ENCODE measurements at places on chromosomes 16 and 17.

GRCh38 chr17:42288803-42289610 lies 709 bp downstream of the STAT5A start:
- peak; percentile 63 for DNase-seq

DNA sequence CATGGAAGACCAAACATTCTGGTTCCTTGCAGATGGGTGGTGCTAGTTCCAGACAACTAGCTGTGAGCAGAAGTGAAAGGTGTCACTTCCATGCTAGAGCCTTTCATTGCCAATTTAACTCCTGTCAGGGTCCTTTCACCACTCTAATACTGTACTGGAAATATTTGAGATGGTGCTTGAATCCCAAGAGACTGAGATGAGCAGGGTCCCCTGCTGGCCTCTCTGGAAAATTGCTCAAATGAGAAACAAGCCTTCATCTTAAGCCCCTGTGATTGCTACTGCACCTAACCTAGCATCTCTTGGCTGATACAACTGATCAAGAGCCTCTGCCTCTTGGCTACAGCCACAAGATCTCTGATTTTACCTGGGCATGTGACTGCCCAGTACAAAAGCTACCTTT lies 7.4 kb upstream of the VAC14 start:
- no peak for DNase-seq

GRCh38 chr16:11526655-11527350 lies 59.9 kb downstream of the LITAF start:
- no peak for DNase-seq

GRCh38 chr17:30222251-30222650 lies 13.2 kb downstream of the SLC6A4 start:
- DNase-seq: no peak

GRCh38 chr16:4382795-4383357 lies 11.2 kb downstream of the VASN start:
- no peak for DNase-seq

DNA sequence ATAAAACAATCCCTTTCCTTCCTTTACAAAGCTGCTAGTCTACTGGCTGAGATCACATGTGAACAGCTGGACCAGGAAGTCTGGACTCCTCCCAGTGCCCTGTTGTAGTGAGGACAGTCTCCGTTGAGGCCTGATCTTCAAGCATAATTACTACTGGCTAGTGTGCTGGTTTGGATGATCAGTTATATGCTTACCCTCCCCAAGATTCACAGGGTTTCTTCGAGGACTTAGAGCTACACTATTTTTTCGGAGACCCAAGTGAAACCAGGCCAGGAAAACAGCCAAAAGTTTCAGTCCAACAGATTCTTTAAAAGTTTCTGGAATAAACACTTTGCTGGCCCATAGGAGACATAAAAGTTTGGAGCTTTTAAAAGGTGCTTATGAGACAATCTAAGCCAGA lies 194.9 kb upstream of the CDH11 start:
- DNase-seq: no peak

- DNase-seq: no peak
Measured at GRCh38 chr16:56228476-56228875, 37.2 kb downstream of the GNAO1 start.

GRCh38 chr17:56594320-56595107 lies 1.0 kb downstream of the NOG start:
- peak; percentile 5 for DNase-seq

- no peak for DNase-seq
Measured at GRCh38 chr16:4678596-4678995, 14.8 kb upstream of the NUDT16L1 start.

GRCh38 chr17:70074956-70075355 lies at the start of gene KCNJ16:
Gene KCNJ16, plus strand, starts transcription at chr17:70075225. Its CDS starts 56,863 bp downstream, at chr17:70132088.
- DNase-seq: no peak

DNA sequence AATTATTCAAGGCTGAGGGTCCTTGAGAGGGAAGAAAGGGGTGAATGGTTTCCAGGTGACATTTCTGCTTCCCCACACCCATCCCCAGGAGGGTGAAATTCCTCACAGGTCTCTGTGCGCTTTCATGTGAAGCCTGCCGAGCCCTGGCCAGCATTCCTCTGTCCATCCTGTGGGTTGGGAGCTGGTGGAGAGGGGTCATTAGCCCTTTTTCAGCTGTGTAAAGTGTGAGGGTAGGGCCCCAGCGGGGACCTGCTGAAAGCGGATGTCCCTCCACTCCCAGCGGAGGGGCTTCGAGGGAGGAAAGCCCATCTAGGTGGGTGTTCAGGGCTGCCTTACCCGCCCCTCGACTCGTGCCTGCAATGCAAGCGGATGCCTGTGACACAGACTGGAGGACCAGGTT lies 53.3 kb upstream of the DLX4 start:
- no peak for DNase-seq

GRCh38 chr17:82588266-82589175 lies 59.7 kb downstream of the WDR45B start:
- DNase-seq: no peak

DNA sequence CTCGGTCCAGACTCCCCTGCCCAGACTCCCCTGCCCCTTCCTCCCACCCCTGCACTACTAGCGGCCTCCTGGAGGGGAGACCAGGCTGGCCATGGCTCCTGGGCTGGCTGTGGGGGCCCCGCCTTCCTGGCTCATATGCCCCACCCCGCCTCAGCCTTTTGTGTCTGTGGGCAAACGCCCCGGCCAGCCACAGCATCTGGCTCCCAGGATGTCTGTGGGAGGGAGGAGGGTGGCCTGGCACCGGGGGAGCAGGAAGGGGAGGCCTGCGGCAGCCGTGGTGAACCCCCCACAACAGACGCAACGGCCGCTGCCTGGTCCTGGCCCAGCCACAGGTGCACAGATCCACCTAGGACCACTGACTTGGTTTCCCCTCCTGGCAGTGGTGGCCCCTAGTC lies 32.9 kb downstream of the BAHCC1 start:
- DNase-seq: no peak

- no peak for DNase-seq
Measured at GRCh38 chr16:89308391-89309333, 91.2 kb downstream of the ZNF778 start.

DNA sequence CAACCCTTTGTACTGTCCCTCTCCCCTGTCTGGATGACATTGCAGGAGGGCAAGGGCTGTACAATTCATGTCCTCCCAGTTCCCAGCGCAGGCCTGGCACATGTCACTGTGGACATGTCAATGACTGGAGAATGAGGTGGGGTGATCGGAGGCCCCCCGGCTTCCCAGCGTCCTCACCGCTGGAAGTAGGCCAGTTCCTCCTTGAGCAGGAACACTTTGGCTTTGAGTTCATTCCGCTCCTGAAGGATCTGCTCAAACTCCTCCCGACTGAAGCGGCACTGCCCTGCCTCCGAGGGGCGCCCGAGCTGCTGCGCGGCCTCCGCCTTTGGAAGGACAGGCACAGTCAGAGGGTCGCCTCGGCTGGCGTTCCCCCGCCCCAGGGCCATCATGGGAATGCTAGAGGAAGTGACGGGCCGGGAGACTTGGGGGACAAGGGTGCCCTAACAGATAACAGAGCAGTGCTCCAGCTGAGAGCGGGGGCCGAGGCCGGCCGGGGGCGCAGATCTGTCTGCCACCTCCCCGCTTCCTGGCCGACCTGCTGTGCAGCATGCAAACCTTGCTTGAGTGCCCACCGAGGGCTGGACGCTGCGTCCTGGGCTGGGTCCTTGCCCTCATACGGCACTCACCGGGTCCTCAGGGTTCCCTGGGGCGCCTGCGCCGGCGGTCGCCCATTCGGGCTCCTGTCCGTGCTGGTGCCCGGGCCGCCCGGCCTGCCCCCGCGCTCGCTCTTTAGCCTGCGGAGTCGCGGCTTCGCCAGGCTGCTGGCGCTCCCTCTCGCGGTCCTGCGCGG lies 1.3 kb downstream of the RILP start:
- no peak for DNase-seq

GRCh38 chr17:75809631-75810111 lies 25.1 kb downstream of the UNK start:
- DNase-seq: no peak

DNA sequence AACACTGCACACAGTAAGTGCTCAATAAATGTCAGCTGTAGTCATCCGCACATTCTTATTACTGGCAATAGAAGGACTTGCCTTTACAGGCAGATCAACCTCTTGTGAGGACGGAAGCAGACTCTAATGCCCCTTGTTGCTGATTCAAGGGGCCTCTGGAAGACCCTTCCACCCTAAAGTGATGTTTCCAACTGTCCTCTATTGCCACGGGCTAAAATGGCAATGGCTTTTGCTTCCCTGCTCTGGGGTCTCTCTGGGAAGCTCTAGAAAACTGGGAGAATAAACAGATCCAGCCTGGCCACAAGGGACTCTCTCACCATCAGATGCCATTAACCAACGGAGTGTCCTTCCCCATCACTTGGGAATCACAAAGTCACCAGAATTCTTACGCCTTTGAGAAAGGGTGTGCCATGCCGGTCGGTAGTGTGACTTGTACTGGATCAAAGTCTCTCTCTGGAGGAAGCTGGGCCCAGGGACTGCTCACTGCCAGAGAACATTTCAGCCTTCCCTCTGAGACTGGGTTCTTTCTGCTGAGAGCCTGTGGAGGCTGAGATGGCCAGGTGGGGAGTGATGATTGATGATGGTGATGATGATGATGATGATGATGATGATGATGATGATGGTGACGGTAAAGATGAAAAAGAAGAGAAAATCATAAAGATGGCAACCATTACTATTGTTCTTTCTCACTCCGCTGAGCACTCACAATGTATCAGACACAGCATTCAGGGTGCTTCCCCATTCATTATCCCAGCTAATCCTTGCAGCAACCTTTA lies 146.8 kb downstream of the CYLD start:
- no peak for DNase-seq

DNA sequence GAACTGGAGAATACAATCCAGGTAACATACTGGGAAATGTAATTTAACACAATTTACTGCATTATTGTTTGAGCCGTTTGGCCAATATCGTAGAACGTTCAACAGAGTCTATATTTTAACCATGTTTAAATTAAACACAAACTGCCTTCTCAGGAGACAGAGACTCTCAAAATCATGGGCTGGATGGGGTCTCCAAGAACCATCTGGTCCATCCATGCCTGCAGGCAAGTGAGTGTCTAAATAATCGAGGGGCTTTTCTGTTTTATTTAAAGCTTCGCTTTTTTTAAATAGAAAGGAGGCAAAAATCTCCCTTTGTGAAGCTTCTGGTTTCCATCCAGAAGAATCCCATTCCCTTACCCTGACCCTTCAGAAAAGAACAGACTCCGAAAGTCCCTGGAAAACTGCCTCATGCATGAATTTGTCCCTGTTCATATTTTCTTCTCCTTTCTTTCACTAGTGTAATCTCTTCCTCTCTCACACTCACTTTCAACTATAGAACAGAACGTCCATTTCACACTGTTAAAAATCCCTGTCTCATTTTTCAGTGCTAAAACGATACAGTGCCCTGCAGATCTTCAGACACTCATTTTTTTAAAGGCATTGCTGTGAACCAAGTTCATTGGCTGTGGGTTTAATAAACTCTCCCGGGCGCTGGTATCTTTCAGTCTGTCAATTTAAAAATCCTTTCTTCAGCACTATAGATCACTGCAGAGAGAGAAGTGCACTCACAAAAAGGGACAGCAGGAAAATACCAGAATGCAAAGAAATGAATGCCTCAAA lies 111.4 kb upstream of the TOM1L1 start:
- no peak for DNase-seq

DNA sequence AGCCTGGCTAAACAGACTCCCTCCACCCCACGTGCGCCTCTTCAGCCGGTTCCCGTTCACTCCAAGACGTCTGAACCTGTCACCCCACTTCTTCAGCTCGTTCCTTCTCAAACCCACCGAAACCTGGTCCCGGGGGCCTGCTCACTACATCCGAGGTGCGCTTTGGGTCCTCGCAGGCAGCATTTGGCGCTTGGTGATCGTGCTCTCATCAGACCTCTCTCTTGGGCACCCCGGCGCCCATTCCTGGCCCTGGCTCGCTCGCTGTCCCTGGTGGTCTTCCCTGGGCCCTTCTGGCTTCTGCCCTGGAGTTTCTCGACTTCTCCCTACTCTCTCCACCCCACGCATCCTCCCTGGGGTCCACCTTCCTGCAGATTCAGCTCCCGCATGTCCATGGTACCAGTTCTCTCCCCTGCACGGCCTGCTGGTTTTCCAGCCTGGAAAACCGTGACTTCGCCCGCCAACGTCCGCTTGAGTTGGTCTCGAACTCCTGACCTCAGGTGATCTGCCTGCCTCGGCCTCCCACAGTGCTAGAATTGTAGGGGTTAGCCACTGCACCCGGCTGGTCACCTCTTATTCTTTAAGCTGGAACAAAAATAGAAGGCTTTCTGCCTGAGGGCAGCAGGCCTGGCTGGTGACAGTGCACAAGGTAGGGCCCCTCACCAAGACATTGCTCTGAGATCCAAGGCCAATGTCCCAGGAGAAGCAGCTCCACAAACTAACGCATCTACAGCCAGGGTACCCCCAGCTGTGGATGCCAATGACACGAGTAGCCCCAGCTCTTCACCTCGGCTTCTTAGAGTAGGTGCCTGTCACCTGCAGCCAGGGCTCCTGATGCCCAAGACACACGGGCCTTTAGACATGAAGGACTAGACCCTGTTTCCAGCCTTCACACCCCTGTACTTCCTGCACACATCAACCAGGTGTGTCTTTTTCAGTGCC lies 1.1 kb upstream of the MEAK7 start:
- DNase-seq: no peak

DNA sequence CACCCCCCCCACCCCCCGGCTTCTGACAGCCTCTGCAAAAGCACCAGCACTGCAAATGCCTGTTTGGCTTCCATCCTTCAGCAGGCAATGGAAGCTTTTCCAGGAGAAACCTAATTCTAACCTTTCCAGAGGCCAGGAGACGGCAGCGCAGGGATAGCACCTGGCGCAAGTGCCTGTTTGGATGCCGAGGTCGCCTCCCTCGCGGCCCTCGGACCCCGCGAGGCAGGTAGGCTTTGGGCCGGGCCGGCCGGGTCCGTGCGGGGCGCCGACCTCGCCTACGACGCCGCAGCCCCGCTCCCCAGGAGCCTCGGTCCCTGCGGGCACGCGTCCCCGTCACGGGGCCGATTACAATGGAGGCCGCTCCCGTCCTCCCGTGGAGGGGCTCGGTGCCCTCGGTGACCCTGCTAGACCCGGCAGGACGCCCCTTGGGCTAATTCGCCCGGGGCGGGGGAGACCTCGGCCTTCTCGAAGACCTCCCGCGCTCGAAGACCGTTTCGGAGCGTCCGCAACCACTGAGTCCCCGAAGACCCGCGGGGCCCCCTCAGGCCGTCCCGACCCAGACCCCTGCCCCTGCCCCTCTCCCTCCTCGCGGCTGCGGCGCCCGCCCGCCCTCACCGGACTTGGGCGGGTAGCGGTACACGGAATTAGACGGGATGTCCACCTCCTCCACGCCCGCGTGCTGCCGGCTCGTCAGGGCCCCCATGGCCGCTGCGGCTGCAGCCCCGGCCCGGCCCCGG lies 587 bp downstream of the RNF157 start:
- no peak for DNase-seq

DNA sequence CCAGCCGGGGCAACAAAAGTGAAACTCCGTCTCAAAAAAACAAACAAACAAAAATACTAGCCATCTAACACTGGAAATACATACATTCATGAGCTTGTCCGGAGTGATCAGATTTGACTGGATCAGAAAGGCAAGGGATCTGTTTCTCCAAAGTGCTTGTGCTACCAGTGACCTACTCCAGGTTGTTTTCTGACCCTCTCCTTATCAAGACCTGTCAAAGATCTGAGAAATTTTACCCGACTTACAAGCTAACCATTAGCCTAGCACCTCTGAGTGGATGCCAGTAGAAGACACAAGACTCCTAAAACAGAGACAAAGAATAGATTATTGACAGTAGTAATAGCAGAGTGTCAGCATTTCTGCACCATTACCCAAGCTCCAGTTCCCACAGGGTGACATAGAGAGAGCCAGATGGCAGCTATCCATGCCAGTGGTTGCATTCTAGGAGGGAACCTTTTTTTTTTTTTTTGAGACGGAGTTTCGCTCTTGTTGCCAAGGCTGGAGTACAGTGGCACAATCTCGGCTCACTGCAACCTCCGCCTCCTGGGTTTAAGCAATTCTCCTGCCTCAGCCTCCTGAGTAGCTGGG lies 9.8 kb downstream of the ASPA start:
- no peak for DNase-seq
